GM13977 (cell line): ENCODE measurements at places on chromosomes 4 and X.

DNA sequence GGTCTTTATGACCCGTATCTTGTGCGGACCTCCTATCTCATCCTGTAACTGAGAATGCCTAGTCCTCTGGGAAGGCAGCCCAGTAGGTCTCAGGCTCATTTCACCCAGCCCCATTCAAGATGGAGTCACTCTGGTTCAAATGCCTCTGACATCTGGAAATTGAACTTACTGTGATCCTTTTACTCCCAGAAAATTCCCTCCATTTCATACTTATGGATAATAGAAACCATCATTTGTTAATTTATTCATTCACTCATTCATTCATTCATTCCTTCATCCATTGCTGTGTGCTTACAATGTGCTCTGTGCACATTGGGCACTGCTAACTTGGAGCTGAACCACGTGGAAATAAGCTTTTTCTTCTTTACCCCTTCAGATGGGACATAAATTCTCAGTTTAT lies 9.2 kb upstream of the ATP6AP2 start:
- no peak for DNase-seq

- no peak for DNase-seq
These were observed 852.4 kb downstream of the CCSER1 start for GRCh38 chr4:90979556-90979955.

DNA sequence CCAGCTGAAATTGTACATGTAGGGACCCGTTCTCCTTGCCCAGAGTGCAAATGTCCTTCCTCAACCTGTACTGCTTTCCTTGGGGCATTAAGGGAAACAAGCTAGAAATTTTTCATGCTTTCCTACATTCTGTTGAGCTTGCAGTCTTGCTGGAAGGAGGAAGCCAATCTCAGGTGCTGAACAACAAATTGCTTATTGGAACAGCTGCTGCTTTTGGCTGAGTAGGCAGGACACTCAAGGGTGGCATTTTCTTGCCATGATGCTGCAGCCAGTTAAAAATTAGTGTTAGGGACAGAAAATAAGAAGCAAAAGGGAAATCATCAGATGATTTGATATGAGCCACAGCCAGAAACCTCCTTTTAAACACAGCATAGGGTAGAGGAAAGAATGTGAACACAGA lies 223.7 kb downstream of the QDPR start:
- no peak for DNase-seq

DNA sequence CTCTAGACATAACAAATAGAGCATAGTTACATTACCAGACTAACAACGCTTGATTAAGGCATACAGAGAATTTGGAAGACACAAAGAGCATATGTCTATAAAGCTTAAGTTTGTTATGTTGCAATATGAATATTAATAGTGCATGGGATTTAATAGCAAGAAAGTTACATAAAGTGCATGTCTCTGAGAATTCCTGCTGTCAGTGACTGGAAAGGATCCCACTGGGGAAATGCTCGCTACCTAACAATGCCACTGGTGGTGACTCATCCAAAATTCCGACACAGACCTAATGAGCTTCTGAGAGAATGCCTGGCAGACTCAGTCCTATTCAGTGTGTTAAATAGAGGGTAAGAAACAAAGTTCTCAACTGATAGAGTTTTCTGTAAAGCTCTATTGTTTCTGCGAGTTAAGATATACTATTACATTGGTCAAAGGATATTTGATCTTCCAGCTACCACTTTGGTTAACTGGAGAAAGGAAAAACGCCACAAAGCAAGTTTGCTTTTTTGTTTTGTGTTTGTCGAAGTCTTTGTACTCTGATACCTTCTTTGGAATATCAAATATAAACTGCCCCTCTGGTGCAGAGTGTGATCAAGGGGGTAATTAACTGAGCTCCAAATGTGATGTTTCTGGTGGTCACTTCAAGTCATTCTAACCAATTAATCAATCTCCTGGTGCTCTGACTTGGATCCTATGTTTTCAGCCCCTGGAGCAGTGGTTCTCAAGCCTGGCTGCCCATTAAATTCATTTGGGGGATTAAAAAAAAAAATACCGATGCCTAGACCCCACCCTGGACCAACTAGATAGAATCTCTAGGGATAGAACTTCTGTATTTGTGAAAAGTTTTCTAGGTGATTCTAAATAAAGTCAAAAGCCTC lies 107.9 kb downstream of the PALLD start:
- DNase-seq: no peak

DNA sequence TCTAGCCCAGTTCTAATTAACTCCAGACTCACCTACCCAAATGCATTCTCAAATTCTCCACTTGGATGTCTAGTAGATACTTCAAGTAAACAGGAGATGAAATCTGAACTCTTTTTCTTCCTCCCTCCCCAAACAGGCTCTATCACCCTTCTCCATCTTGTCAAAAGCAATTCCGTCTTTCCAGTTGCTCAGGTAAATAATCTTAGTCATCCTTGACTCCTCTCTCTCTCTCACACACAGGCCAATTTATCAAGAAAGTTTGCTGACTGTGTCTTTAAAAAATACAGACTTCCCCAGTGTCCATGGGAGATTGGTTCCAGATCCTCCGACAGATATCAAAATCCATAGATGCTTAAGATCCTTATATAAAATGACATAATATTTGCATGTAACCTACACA lies 12.9 kb downstream of the TXK start:
- DNase-seq: no peak

- DNase-seq: no peak
These were observed 83.6 kb downstream of the CRMP1 start for GRCh38 chr4:5809216-5809776.

GRCh38 chr4:41332510-41333054 lies 75.9 kb downstream of the UCHL1 start:
- DNase-seq: no peak

DNA sequence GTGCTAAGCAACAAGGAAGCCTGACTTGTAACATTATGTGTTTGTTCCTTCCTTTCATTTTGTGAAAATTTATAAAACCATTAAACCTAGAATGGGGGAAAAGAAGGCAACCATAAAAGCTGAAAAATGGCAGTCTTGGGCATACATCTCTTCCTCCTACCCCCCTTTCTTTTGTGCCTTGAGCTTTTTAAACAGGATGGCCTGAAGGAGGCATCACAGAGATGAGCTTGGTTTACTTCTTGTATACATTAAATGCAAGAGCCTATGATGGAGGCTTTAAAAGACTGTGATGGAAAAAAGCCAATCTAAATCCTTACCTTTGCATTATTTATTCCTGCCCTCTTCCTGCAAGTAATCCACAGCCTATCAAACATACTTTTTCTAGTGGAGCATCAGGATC lies 36.2 kb upstream of the ADH7 start:
- no peak for DNase-seq

DNA sequence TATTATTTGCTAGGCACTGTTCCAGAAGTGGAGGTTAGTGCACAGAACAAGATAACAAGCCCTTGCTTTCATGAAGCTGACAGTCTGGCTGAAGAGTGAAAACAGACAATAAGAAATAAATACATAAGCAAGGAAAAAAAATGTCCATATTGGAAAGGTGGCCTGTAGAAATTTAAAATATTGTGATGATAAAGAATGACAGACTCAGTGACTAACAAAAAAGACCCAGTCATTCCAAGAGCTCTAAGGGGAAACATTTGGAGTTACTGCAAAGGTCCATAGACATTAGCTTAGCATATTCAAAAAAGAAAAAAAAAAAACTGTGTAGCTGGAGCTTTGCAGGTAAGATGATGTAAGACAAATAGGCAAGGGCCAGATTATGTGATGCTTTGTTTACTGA lies 1.0 kb upstream of the ANTXR2 start:
- DNase-seq: no peak

GRCh38 chr4:15253349-15253748 lies 174.5 kb upstream of the C1QTNF7 start:
- peak; percentile 54 for DNase-seq

DNA sequence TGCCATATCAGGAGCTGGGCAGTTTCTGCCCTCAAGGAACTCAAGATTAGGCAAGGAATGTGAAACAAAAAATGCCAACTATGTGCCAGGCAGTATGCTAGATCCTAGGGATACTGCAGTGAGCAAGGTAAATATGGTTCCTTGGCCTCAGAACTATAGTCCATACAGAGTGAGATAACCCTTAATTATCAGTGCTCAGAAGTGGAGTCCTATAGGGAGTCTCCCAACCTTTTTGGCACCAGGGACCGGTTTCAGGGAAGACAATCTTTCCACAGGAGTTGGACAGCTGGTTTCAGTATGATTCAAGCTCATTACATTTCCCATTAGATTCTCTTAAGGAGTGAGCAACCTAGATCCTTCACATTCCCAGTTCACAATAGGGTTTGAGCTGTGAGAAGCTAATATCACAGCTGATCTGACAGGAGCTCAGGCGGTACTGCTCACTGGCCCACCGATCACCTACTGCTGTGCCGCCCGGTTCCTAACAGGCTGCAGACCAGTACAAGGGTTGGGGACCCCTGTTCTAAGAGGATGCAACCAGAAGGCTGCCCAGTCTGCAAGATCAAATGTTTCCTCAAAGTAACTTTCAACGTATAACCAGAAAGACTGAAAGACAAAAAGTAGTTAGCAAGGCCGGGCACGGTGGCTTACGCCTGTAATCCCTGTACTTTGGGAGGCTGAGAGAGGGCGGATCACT lies 1.7 kb upstream of the SRP72 start:
- DNase-seq: no peak

- DNase-seq: no peak
These were observed 92.6 kb downstream of the TSPAN5 start for GRCh38 chr4:98565681-98566301.

GRCh38 chr4:178185517-178185916 lies 743.3 kb upstream of the AGA start:
- no peak for DNase-seq

DNA sequence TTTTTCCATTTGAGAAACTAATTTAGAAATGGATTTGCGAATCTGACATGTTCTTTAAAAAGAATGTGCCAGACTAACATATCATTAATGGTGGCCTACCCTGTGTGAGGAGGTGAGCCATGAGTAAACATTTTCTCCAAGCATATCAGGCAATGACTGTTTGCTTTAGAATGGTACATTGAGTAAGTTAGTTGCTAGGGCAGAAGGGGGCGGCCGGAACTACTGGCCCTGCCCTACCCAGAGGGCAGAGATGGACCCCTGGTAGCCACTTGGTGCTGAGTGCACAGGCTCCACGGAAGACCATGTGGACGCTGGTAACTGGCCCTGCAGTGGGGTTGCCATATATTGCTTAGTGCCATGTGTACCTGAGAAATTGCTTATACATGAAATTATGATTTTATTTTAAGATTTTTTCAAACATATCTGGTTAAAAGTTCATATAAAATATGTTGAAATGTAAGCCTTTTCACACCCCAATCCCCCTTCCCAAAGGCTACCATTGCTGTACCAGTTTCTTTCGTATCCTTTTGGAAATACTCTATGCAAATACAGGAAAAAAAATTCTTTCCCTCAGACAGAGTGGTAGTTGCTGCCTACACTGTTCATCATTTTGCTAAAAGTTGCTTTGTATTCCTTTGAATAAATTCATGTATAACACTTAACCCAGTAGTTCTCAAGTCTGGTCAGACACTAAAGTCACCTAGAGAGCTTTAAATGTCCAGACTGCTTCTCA lies 8.8 kb downstream of the FNIP2 start:
- DNase-seq: no peak

GRCh38 chrX:66872771-66873170 lies 233.9 kb upstream of the EDA2R start:
- no peak for DNase-seq

DNA sequence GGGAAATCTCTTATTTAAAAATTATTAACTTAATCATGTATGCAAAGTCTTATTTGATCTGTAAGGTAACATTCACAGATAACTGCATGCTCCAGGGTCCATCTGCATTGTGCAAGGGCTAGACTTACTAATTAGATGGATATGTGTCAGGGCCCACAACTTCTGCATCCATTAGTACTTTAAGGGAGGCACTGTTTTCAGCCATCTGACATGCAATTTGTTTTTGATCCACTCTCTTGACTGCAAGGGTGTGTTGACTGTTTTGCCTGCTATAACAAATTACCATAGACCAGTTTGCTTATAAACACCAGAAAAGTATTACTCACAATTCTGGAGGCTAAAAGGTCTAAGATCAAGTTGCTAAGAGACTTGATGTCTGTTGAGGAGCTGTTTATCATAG lies 542.1 kb upstream of the HS3ST1 start:
- DNase-seq: no peak

GRCh38 chrX:20522420-20522819 lies 255.7 kb upstream of the RPS6KA3 start:
- no peak for DNase-seq

DNA sequence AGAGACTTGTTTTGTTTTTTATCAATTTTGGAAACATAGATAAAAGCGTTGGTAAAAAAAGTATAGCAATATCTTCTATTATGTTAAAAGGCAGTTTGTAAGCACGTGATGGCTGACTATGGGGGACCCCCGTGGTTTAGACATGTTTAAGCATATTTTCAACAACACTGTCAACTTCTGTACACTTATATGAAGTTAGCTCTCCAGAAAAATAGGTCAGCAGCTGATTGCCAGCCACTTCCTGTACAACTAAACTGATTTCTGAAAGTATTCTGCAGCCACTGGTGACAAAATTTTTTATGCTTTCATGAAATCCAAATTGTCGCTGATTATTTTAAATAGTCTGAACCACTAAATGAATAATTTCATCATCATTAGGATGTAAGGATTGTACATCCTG lies 45.2 kb downstream of the RBMX2 start:
- no peak for DNase-seq

DNA sequence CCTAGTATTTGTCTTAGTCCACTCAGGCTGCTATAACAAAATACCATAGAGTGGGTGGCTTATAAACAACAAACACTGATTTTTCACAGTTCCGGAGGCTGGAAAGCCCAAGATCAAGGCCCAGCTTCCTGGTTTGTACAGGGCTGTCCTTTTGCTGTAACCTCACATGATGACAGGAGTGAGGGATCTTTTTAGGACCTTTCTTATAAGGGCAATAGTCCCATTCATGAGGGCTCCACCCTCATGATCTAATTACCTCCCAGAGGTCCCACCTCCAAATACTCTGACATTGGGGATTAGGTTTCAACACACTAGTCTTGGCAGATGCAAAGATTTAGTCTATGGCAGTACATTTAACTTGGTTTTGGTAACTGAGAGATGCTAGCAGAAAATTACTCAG lies 20.9 kb downstream of the GPAT3 start:
- DNase-seq: no peak

- no peak for DNase-seq
These were observed 1.9 kb downstream of the F8 start for GRCh38 chrX:155020591-155020990.

DNA sequence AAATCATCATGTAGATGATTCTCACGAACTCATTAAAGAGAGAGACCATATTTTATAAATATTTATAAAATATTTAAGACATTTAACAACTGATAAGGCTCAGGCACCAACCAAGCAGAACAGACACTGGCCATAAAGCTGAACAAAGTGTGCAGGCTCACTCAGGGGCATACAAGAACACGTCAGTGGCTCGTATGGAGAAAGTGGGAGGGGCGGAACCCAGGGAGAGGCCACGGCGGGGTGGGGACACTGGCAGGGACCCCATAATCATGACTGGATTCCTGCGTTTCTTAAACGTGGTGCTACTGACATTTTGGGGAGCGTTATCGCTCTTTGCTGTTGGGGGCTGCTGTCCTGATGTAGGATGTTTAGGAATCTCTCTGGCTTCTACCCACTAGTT lies 31.3 kb upstream of the FAT1 start:
- no peak for DNase-seq

GRCh38 chr4:151573945-151574344 lies 165.0 kb downstream of the FHIP1A start:
- no peak for DNase-seq

- DNase-seq: no peak
These were observed 5.3 kb upstream of the OTC start for GRCh38 chrX:38347136-38347535.

- DNase-seq: no peak
These were observed 2.0 kb downstream of the STBD1 start for GRCh38 chr4:76308548-76308947.

- no peak for DNase-seq
These were observed 9.0 kb upstream of the CLDN34 start for GRCh38 chrX:9958183-9958582.
